ENCODE measurements at places on chromosomes 3 and 15.

DNA sequence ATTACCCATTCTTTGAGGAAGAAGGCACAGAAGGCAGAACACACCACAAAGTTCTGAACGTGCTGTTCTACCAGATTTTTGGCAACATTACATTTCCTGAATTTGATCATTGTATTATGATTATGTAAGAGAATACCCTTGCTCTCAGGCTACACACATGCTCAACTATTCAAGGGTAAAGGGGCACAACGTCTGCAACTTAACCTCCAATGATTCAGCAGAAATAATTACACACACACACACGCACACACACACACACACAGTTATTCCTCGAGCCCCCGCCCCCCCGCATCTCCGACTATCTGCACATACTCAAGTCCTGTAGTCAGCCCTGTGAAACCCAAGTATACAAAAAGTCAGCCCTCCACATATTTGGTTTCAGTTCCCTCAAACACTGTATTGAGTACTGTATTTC lies 26.8 kb downstream of the RPN1 start:
- no peak for DNase-seq

DNA sequence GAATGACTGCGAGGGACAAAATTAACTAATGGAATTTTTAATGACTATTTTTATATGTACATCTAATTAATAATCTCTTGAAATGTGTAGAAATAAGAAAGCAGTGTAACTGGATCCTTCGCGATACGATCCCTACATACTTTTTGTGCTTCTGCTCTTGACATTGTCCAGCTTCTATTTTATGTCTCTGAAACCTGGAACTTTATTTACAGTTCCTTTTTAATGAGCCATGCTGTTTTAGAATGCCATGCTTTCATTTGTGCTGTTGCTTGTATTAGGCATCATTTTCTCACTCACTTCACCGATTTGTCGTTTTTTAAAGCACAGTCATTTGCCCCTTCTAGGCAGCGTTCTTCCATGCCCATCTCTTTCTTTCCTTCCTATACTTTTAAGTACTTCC lies 301.3 kb downstream of the EDEM1 start:
- DNase-seq, result no peak

DNA sequence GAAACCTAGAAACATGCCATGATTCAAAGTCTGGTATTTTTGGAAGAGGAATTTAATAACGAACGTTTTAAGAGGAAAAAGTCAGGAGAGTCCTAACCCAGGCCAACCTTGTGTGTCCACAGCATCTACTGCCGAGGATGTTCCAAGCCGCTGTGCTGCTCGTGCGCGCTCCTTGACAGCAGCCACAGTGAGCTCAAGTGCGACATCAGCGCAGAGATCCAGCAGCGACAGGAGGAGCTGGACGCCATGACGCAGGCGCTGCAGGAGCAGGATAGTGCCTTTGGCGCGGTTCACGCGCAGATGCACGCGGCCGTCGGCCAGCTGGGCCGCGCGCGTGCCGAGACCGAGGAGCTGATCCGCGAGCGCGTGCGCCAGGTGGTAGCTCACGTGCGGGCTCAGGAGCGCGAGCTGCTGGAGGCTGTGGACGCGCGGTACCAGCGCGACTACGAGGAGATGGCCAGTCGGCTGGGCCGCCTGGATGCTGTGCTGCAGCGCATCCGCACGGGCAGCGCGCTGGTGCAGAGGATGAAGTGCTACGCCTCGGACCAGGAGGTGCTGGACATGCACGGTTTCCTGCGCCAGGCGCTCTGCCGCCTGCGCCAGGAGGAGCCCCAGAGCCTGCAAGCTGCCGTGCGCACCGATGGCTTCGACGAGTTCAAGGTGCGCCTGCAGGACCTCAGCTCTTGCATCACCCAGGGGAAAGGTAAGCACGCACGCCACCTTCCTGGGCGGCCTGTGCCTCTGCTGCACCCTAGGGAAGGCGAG lies 28.4 kb downstream of the PML start:
- DNase-seq, result no peak

- DNase-seq, result no peak
These were observed 346.2 kb downstream of the IGSF11 start for GRCh38 chr3:118688396-118688884.

DNA sequence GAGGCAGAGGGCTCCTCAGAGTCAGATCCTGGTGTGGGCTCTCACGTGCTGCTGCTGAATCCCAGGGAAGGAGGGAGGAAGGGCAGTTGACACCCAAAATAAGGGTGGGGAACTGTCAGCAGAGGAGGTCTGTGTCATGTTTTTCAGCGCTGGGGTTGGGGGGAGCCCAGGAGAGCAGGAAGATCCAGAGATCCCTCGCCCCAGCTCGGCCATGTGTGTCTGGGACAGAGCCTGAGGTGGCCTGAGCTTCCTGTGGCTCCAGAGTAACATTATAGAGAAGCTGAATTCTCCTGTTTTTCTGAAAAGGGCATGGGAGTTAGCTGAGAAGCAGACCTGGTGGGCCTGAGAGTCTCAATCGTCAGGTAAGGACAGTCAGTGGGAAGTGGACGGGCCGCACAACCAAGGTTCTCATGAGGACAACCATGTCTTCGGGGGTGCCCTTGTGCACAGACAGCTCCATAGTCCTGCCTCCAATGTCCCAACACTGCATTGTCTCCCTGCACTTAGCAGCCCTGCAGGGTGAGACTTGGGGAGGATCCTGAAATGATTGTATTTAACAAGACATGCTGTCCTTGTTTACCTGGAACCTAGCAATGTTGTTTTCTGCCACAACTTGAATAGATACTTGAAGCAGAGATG lies 18.4 kb downstream of the UMPS start:
- DNase-seq, result no peak

- no peak for DNase-seq
These were observed 57.8 kb upstream of the FAM3D start for GRCh38 chr3:58724336-58724735.

Data from CD4-positive, alpha-beta T cell treated with Interleukin-10 for 1 hour (primary cell).